ENCODE measurements at places on chromosomes 7 and 10.

- DNase-seq = no peak
Measured at GRCh38 chr7:55099066-55099820, 80.4 kb downstream of the EGFR start.

GRCh38 chr7:110964775-110965174 lies 126.2 kb upstream of the LRRN3 start:
- DNase-seq = no peak

GRCh38 chr7:158325530-158326381 lies 261.9 kb downstream of the PTPRN2 start:
- DNase-seq = no peak

DNA sequence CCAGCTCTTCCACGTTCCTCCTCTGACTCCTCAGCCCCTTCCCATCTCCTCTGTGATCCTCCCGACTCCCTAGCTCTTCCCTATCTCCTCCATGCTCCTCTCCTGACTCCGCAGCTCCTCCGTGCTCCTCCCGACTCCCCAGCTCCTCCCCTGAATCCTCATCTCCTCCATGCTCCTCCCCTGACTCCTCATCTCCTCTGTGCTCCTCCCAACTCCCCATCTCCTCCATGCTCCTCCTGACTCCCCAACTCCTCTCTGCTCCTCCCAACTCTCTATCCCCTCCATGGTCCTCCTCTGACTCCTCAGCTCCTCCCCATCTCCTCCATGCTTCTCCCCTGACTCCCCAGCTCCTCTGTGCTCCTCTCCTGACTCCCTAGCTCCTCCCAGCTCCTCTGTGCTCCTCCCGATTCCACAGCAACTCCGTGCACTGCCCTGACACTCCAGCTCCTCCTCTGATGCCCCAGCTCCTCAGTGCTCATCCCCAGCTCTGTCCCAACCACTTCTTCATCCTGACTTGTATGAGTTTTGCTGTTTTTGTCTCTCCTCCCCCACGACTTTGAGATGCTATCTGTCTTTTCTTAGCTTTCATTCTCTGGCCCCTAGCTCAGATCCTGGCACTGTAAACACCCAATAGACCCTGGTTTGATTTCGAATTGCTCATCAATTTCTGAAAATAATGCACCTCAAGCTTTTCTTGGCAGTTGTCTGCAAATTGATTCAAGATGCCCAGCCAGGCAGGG lies 38.3 kb downstream of the OAT start:
- no peak for DNase-seq

- no peak for DNase-seq
Measured at GRCh38 chr10:106175760-106176377, 988.6 kb downstream of the SORCS1 start.
